Right atrium auricular region (tissue), 2 donors: ENCODE measurements at places on chromosomes 1 and 21. TPM values are rescaled to one million over a fixed set of nuclear protein-coding genes. Genes with fewer than 3 reads are reported as not detected.
A peak's percentile ranks its signal among the peaks of the same experiment; 100 is the strongest.

Gene C1QA
- 37.9 TPM for total RNA-seq

Gene AMIGO1
- 11.0 TPM for total RNA-seq

DNA sequence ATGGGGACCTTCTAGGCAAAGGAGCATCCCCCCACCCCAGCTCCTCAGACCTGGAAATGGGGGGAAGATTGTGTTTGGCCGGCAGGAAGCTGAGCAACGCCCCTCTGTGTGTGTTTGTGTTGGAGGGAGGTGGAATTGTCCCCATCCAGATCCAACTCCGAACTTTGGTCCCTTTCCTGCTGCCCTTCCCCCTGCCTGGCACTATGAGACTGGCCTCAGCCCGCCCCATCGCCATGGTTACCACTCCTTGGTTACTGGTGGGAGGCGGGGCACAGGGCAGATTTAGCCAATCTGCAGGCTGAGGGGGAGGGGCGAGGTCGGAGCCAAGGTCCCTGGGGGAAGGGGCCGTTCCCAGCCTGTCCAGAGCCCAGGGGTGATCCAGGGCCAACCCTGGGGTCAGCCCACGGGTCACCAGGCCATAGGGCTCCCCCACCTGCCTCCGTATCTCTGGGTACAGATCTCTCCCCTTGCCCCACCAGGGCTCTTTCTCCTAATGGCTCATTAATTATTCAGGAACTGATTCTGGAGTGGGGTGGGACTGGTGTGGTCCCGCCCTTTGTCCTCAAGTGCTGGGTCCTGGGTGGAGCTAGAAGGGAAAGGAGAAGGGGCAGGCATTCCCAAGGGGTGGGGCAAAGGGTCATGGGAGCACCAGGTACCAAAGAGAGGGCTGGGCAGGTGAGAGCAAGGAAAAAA is 15.2 kb downstream of the PTPRF start:
- DNase-seq: peak; percentile 80

DNA sequence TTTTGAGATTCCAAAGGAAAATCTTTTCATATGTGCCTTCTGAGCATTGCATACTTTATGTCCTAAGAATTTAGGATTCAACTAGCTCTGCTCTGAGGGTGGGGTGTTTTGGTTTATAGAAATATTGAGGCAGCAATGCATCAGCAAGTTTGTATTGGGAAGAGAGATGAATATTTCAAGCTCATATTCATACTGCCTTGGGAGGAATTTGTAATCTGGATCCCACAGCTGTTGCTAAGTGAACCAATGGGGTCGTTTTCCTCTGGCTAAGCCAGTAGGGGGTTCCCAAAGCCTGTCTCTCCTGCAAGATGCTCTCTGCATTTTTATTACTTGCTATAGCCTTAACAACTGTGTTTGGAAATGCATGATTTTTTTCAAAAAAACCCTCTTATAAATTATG is 130.6 kb downstream of the SNX7 start:
- DNase-seq: no peak

- peak; percentile 42 for DNase-seq
Observed at GRCh38 chr1:93605812-93606512, 75.7 kb downstream of the BCAR3 start.

DNA sequence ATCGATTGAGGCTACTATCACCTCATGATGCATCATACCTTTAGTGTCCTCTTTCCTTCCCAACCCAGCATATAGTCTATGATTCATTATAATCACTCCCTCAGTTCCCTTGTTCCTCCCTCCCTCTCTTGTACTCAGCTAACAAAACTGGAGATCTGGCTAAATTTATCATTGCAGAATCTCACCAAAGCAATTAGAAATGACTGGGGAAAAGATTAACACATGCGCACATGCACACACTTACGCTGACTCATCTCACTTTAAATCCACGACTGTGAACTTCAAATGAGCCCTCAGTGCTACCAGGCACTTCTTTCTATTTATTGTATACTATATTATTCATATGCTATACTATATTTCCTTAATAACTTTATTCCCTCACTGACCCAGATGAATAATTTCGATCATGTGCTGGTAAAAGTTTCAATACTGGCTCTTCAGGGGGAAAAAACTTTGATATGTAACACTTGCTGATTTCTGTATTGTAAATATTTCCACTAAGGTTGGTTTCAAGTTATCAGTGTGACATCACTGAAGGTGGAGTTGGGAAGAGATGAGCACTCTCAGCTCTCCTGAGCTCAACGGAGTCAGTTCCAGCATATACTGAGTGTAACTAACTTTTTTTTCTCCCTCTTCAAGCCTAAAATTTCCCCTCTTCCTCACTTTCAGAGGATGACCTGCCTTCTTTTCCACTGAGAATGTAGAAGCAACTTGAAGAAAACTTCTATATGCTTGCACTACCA is 613.7 kb upstream of the B3GALT2 start:
- DNase-seq: no peak

- no peak for DNase-seq
Observed at GRCh38 chr1:206812471-206812870, 40.2 kb upstream of the IL10 start.

GRCh38 chr1:29531596-29531995 is 295.3 kb downstream of the PTPRU start:
- no peak for DNase-seq
